ENCODE measurements at places on chromosomes 2 and 18.

DNA sequence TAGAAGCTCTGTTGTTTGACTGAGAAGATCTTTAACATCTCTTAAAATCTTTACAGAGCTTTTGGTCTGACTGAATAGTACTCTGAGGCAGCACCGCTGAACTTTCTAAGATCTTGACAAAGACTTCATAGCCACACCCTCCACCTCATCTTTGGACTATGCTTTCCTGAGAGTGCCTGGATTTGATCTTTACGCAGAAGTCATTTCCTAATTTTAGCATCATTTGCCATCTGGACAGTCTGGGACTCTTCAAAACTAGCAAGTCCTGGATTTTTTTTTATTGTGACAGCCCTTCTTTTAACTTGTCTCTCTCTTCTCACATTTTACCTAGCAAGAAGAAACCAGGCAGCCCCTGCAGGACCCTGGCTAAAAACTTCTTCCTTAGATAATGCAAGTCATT, 188.8 kb downstream of the CTIF start:
- DNase-seq = peak; percentile 89

DNA sequence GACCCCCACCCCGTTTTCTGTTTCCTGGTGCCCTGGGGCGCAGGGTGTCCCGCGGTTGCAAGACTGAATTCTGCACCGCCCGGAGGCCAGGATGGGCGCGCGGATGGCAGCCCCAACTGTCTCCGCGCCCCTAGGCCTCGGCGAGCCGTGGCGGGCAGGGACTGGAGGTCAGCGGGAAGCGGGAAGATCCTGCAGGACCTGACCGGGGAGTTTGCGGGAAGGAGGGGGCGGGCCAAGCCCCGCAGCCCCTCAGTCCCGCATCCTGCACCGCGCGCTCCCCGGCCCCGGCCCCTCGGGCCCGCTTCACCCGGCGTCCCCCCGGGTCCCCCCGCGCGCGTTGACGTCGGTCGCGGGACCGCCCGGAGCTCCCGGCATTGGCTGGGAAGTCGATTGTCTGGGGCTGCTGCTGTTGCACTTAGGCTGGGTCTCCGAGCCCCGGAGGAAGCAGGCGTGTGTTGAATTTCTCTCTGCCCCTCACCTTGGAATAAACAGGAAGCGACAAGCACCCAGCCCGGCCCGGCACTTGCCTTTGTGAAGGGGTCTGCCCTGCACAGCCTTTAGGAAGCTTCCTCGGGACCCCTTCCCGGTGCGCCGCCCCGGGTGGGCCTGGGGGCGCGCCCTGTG, at the start of gene LDLRAD4:
Gene LDLRAD4 (plus strand): TSS at position 393 of the 624 bp plus-strand sequence.
- no peak for DNase-seq

DNA sequence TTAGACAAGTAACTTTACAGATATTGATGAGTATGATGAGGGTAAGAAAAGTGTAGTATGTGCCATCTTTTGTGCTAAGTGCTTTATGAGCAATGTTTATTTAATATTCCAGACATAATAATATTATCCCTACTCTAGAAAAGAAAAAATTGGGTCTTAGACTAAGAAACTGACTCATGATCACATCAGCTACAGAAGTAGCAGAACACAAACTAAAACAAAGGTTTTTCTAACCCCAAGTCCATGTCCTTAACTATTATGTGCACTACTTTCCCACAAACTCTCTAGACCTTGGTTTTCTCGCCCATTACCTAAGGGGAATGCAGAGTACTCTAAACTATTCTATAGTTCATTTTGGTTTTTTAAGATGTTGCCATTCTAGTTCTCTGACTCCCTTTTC, 64.5 kb downstream of the BAZ2B start:
- DNase-seq = no peak

- no peak for DNase-seq
Measured at GRCh38 chr2:23388756-23389514, 4.0 kb downstream of the KLHL29 start.

DNA sequence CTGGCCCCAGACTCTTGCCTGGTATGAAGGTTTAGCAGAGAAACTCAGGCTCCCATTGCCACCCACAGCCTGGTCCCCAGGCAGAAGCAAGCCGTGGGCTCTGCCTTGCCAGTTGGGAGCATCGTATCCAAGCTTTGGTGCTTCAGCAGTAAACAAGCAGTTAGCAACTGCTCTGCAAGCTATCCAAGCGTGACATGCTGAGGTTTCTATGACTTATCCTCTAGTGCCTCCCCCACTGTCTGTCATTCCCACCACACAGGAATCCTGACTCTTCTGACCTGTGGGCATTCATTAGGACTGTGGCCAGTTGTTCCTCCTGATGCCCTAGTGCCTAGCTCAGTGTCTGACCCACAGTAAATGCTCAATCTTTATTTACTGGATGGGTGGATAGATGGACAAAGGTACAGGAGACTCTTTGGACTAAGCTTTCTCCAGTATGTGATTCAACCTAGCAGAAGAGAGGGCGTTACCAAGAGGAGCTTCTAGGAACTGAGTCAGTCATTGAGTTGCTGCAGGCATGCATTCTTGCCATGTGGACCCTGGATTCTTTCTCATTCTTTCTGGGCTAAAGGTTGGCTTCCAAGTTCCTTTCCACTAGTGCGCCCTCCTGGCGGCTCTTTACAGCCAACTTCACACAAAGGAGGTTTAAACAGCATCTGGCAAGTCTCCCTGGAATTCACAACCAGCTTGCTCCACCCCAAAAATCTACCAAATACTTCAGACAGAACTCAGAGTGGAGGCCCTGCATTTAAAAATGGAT, 40.6 kb upstream of the MRPL19 start:
- peak; percentile 99 for DNase-seq

- peak; percentile 69 for DNase-seq
Measured at GRCh38 chr18:61400716-61401115, 67.5 kb downstream of the CDH20 start.
